NCI-H2107 (cell line): ENCODE measurements at places on chromosomes 12 and 14.

DNA sequence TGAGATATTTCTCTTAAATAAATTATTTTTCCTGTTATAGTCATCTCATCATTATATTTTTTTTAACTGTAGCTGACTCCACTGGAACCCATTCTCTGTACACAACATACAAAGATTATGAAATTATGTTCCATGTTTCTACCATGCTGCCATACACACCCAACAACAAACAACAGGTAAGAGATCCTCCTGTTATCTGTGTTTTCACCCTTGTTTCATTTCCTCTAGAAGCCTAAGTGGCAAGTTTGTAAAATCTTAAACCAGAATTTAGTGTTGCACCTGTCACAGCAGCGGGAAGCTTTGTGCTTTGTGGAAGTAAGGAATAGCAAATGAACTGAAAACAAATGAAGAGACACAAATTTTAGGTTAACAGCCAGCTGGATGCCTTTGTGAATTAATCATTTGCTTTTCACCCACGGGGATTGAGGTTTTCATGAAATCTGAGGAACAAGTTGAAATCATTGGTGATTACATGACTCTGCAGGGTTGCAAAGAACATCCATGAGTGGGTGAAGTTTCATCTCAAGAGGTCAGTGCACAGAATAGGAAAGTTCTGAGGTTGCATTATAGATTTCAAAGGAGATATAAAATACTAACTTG lies 273.9 kb upstream of the RGS6 start:
- DNase-seq: peak; percentile 24

DNA sequence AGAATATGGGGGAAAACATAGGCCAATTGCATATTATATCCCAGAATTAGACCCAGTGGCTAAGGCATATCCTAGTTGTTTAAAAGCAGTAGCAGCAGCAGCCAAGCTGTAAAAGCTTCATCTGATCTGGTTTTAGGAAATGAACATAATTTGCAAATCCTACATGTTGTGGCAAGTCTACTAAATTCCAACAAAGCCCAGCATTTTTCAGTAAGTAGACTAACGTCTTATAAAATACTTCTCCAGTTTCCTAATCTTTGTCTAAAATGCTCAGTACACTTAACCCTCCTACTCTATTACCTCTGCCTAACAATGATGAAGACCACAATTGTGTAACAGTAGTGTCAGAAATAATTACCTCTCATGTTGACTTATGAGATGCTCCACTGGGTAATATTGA lies 70.9 kb upstream of the RERGL start:
- DNase-seq: no peak

DNA sequence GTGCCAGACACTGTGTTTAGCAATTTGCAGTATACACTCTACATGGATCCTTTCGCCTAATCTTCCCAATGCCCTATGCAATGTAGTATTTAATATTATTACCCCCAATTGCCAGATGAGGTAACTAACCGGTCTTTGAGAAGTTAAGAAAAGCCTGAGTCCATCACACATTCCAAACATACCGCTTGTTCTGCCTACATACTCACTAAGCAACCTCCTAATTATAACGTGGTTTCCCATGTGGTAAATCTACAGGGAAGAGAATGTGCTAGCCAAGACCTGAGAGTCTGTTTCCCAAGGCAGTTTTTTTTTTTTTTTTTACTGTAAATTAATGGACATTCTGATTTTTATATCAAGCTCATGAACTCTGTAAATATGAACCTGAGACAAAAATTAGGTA lies 37.2 kb downstream of the ATP2B1 start:
- no peak for DNase-seq

- no peak for DNase-seq
These were observed 11.4 kb downstream of the DCAF5 start for GRCh38 chr14:69141550-69141949.

DNA sequence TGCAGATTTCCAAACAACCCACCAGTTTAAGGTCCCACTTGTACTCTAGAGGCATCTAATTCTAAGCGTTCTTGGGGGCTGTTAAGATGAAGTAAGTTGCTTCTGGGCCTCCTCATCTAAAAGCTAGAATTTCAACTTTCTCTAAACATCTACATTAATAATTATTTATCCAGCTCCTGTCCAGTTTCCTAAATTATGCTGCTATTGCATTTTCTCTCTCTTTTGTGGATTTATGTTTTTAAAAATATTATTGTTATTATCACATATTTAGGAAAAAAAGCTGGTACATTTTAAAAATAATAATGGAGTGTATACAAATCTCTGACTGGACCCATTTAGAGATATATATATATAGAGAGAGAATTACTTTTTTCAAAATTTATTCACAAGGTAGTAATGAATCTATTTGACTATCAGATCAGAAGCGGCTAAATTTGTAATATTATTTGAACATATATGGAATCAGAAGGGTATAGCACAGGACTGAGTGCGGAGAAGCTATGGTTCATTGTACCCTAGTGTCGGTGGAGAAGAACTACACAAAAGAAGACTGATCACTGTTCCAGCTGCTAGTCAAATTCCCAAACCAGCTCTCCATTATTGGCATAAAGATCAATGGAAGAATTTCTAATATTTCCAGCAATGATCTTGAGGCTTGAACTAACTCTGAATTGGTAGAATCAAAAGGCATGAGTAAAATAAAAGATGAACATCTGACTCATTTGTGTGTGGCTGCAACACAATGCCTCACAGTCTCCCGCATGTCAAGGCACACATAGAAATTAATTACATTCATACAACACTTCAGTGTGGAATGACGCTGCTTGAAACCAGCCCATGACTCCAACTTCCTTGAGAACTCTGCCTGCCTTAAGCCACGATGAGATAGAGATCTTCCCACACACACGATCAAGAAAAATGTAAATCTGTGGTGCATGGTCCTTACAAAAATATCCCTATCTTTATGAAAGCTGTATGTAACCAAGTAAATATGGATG lies 433.4 kb upstream of the OR4E1 start:
- DNase-seq: no peak

- DNase-seq: no peak
These were observed 2.9 kb downstream of the FBXO34 start for GRCh38 chr14:55274146-55274545.

- DNase-seq: no peak
These were observed 401.6 kb downstream of the FOXG1 start for GRCh38 chr14:29168149-29168548.

GRCh38 chr12:6140651-6141447 lies 16.4 kb upstream of the VWF start:
- DNase-seq: no peak

DNA sequence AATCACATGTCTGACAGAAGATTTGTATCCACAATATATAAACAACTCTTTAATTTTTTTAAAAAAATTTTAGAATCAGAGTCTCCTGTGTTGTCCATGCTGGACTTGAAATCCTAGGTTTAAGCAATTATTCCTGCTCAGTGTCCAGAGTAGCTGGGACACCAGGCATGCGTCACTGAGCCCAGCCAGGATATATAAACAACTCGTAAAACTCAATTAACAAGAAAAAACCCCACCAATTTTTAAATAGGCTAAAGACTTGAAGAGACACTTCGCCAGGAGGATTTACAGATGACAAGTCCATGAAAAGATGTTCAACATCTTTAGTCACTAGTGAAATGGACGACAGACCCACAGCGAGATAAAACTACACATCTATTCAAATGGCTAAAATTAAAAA lies 2.0 kb upstream of the SCN8A start:
- no peak for DNase-seq

- DNase-seq: no peak
These were observed 948.8 kb upstream of the USP15 start for GRCh38 chr12:61311413-61311812.

- no peak for DNase-seq
These were observed 214.6 kb downstream of the FLRT2 start for GRCh38 chr14:85744573-85744972.

GRCh38 chr12:27305673-27306456 lies 26.8 kb upstream of the BMAL2 start:
- DNase-seq: no peak

- no peak for DNase-seq
These were observed 82.9 kb downstream of the ARF6 start for GRCh38 chr14:49975799-49976198.

- no peak for DNase-seq
These were observed 131.8 kb upstream of the EEA1 start for GRCh38 chr12:93060666-93061472.

DNA sequence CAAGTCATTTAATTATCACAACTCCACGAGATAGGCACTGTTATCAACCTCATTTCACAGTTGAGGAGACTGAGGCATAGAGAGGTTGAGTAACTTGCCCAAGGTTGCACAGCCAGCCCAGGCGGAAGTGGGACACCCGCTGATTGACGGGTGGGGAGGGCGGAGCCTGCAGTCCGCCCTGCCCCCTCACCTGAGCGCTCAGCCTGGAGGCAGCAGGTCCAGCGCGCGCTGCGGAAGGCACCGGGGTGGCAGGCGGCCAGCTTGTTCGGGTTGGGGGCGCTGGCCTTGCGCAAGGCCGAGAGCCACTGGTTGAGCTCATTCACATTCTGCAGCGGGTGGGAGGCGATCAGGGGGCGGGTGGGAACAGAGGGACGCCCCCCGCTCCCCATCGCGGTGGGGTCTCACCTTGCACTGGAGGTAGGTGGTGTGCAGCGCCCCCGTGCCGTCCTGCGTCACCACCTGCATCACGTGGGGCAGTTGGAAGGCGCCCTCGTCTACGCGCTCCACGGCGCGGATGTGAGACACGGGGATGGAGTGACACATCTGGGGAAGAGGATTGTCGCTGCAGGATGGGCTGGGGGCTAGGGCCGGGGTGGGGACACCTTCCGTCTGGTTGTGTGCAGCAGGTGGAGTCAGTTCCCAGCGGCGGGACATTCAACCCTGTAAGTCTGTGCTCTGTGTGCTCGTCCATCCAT lies 31.7 kb downstream of the RASAL1 start:
- peak; percentile 26 for DNase-seq

- DNase-seq: peak; percentile 61
These were observed 195.5 kb downstream of the PAX9 start for GRCh38 chr14:36857136-36857535.

- no peak for DNase-seq
These were observed 521.0 kb upstream of the ATP2B1 start for GRCh38 chr12:90229407-90230170.

GRCh38 chr12:124537525-124538193 lies 29.8 kb downstream of the NCOR2 start:
- no peak for DNase-seq

DNA sequence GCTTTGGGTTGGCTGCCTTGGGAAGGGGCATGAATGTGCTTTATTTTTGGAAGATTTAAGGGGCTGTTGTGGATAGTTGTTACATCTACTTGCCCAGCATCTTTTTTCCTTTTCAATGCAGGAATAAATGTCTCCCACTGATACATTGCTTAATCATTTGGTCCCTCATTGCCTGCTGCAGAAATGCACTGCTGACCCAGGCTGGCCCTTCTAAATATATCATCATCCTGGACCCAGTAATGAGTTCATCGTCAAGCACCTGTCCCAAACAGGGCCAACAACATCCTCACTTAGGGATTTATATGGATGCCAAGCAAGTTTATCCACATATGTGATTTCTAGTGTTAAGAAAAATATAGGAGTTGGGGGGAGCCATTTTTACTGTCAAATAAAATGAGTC lies 67.2 kb downstream of the ASCL1 start:
- no peak for DNase-seq
